ENCODE measurements at places on chromosomes 4 and X.

- DNase-seq, result no peak
Observed at GRCh38 chrX:1451661-1452515, 821 bp downstream of the ASMTL start.

DNA sequence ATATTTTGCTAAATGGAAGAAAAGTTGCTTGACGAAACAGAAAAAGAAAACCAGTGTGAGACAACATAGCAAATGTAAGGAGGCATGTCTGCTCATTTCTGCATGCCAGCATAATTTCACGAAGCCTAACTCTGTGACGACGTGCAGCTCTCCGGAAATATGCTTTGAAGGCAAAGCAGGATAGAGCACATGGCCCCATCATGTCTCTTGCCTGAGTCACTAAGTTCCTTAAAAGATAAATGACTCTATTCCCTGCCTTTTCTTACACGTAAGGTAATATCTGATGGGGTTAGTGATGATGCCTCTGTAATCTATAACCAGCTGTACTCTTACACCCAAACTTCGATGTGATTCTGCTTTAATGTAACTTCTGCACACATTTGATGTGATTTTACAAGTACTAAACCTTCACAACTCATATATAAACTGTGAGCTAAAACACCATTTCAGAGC, 64.5 kb downstream of the ANXA3 start:
- DNase-seq, result no peak

- DNase-seq, result no peak
Observed at GRCh38 chrX:53316860-53317237, 35.5 kb upstream of the IQSEC2 start.

GRCh38 chrX:42955349-42955748, 177.4 kb upstream of the PPP1R2C start:
- no peak for DNase-seq

- no peak for DNase-seq
Observed at GRCh38 chr4:128468123-128468989, 180.7 kb upstream of the PGRMC2 start.

- DNase-seq, result no peak
Observed at GRCh38 chr4:56271131-56271530, 116.2 kb downstream of the AASDH start.

- DNase-seq, result no peak
Observed at GRCh38 chr4:88567591-88567990, 24.7 kb upstream of the HERC3 start.

GRCh38 chr4:153248641-153249198, 44.5 kb downstream of the TRIM2 start:
- DNase-seq, result peak; percentile 35

DNA sequence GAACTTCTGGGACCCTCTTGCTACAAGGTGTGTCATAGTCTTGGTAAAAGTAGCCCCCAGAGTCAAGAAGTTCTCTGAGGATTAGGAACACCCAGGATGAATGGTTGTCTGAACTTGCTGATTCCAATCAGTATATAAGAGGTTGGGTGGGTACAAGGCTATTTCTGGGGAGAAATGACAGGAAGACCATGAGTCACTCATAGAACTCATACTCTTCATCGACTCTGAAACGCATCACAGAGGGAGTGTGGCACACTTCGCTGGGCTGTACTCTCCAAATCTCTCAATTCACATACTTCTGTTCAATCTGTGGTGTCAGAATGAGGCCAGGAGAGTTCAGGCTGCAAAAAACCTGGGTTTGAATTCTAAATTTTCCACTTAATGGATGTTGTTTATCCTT, 193.2 kb upstream of the LEF1 start:
- DNase-seq, result no peak

DNA sequence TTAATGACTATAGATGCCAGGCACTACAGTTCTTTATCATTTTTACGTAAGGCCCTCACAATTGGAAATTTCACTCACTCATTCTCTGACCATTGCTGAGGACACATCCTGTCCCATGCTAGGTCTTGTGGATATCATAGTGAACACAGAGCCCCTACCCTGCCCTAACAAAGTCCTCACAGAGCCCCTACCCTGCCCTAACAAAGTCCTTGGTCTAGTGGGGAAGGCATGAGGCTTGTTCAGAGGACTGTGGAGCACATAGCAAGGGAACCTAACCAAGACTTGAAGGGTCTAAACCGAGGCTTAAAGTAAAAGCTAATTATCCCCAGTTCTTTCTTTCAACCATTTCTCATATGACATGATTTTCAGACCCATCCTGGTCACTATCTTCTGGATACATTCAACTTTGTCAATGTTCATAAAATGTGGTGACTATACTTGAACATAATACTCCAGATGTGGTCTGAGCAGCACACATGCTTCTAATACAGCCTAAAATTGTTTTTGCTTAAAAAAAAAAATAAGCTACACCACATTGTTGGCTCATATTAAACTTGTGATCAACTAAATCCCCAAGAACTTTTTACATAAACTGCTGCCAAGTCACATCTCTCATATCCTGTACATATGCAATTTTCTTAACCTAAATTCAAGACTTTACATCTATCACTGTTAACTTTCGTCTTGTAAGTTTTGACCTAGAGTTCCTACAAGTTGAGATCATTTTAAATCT, 77.0 kb downstream of the GPC3 start:
- DNase-seq, result no peak

DNA sequence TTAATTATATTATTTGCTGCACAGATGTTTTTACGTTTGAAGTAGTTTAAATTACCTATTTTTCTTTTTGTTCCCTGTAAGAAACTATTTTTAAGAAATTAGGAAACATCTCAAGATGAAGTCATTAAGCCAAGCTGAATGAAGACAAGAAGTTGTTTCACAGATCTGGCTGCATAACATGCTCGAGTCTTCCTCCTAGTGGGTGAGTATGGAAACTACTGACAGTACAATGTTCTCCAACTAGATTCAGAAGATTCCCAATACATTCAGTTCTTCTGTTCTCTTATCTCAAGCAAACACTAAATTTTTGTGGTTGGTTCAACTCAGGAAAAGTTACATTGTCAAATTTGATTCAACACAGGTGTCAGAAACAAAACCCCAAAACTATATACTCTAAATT, 256.8 kb upstream of the VCX start:
- DNase-seq, result peak; percentile 1

DNA sequence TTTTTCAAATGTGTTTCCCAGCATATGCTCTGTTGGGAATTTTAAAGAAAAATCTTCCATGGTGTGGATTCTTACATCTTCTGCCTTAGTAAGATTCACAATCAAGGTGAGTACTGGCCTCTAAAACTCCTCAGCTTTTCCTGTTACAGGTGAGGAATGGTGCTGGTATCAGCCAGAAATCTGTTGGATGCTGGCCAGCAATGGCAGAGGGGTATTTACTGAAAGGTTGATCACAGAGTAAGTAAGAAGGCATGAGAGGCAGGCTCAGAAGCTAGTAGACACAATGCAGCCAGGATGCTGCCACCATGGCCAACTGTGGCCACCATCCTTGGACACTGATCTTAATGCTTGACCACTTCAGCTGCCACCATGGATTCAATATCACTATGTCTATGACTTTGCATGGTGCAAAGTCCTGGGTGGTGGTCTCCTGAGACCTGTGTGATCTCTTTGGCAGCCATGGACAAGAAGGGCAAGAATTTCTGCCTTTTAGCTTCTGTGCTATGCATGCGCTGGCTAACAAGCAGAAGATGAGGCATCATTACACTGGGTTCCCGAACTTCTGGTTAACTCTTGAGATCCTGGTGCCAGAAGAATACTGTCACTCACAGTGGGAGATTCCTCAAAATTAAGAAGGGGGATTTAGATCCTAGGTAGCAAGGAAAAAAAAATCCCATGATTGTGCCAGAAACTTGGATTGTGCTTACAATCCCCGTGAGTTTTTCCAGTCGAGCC, 60.2 kb downstream of the CHRNA9 start:
- no peak for DNase-seq

GRCh38 chrX:112867570-112867969, 26.9 kb upstream of the AMOT start:
- no peak for DNase-seq

DNA sequence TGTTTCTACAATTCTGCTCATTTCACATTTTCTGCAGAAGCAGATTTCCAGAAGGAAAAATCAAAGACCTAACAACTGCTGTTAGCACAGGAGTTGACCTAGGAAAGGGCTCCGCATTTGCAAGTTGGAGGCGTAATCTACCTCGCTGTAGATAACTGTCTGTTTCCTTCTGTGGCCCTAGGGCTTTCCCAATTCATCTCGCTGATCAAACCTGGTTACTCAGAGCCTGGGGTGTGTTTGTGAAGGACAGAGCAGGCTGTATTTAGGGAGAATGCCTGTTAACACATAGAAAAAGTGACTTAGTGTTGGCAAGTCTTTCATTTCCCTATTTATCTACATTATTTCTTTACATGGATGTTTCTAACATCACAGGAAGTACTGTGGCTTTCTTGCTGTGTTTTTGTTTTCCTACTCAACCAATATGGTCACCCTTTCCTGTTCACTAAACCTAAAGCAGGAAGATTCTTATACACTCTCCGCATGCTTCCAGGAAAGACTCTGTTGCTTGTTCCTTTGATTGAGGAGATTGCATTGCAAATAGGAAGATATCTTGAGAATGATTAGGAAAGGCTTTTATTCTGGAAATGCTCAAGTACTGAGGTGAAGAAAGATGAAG, 40.5 kb downstream of the AGA start:
- no peak for DNase-seq

DNA sequence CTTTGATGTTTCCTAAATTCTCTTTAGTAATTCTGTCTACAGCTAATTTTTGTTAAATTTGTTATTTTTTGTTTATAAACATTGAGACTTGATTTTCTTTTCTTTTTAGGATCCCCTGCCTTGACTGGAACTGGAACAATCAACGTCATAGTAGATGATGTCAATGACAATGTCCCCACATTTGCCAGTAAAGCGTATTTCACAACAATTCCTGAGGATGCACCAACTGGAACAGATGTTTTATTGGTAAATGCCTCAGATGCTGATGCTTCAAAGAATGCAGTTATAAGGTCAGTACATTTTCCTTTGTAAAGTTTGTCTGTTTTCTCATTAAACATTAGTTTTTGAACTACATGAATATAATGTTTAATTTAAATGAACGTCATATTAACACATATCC, 119.4 kb downstream of the FAT4 start:
- DNase-seq, result no peak

- DNase-seq, result no peak
Observed at GRCh38 chr4:79578606-79579005, 170.6 kb upstream of the GK2 start.

- no peak for DNase-seq
Observed at GRCh38 chr4:186755550-186756519, 32.2 kb upstream of the FAT1 start.

GRCh38 chr4:45186249-45186648, 459.9 kb upstream of the GNPDA2 start:
- DNase-seq, result no peak

DNA sequence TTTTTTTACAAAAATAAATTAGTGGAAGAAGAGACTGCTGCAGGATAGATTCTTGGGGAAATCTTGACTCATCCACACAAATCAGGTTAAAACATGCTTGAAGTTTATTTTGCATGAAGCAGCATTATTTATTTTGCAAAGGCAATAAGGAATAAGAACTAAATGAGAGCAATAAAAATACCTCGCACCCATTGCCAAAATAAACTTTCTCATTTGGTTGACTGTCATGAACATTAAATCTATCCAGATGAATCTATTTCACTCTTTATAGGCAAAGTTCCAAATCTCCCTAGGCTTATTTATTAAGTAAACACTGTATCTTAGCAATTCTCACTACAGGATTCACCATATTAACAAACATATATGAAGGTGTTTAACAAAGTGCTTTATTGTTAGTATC, 58.9 kb downstream of the HOPX start:
- DNase-seq, result no peak

DNA sequence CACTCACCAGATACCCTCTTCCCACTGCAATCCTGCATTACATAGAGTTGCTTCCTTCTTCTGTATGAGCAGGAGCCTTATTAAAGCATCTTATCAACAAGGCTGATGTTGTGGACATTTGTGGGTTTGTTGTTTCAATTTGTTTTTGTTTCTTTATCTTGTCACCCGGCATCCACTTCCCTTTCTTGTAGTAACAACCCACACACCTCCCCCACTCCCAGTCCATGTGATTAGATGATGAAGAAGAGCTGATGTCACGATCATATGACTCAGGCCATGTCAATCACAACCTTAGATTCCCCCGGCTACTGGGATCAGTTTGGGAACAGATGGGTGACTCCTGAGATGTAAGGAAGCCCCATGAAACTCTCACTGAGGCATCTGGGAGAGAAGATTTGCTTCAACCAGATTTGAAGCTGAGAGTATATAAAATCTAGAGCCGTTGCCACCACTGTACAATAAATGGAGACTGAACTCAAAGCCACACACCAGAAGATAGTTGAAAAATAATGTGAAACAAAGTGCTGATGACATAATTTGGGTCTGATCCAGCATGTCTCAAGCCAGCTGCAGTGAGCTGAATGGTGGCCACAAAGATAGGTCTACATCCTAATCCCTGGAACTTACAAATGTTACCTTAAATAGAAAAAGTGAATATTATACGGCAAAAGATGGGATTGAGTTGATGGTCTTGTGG, 34.1 kb upstream of the SRD5A3 start:
- no peak for DNase-seq

- no peak for DNase-seq
Observed at GRCh38 chr4:7753271-7753670, 186.4 kb downstream of the AFAP1 start.

DNA sequence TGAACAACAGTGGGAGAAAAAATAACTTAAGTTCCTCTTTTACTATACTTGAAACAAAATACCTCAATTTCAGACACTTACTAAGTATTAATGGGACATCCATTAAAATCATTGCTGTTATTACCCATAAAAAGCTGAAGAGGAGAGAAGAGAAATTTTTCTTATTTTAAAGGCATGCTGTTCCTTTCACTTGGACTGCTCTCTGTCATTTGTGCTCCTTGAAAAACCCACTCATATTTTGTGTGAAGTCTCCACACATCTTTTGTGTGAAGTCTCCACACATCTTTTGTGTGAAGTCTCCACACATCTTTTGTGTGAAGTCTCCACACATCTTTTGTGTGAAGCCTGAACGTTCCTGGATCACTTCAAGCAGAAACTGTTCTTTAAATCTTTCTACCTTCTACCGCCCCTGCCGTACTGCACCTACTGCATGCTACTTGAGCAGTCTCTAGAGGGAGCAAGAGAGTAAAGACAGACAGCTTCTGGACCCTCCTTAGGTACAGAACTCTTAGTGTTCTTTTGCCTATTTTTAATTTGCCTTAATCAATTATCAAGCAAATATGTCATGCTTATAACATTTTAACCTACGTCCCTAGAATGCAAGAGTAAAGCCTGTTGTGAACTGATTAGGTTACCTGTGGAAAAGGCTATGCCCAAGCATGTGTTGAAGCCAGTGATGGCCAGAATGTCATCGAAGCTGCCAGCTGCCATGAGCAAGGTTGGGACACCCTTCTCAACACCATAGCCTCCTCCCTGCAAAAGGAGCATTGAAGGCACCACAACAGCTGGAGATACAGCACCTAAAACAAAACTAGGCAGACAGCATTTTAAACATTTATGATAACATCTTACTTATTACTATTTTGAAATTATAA, 27.1 kb upstream of the SLC9B1 start:
- DNase-seq, result peak; percentile 63

DNA sequence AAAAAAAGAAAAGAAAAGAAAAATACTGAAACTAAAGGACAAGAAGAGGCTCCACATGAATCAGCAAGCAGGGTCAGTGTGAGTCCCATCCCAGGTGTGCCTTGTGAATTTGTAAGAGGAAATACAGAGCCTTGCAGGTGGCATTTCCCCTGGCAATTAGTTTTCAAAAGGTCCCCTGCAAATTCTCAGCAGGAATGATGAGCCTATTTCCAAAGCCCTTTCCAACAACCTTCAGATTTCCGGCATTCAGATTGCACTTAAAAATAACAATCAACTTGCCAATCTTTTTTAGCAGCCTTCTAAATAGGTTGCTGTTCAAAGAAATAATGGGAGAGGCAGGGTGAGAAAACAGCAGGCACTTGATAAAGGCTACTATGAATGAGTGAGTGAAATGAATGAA, 66.4 kb upstream of the OR13H1 start:
- DNase-seq, result no peak
